Daoy (cell line): ENCODE measurements at places on chromosomes 11 and 22.

- DNase-seq = no peak
Measured at GRCh38 chr11:4441515-4441914, 7.6 kb upstream of the OR52K2 start.

DNA sequence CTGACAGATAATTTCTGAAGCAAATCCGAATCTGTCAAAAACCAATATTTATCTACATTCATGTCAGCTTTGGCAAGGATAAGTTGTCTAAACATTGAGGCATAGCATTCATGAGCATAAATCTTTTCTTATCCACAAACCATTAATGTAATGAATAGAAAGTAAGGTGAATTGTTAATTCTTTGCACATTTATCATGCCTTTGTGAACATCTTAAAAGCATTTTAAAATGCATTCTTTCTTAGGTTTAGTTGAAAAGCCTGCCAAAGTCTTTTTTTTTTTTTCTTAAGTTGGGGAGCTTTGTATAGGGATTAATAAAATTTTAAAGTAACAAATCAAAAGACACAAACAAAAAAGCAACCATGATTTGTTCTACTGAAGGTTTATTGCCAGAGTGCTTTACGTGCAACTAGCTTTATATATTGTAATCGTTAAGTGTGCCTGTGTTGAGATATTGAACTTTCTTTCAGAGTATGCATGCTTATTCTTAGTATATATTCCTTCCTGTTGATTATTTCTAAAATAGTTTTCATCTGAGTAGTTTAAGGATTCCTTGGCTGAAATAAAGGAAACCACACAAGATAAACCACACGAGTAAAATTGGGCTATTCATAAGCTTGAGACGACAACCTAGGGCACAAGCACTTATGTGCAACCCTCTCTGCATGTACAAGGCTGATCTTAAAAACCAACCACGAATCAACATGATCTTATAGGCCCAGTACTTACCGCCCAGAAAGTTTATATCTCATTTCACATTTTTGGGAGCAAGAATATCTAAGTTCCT lies 1110.9 kb upstream of the CNTN5 start:
- no peak for DNase-seq

DNA sequence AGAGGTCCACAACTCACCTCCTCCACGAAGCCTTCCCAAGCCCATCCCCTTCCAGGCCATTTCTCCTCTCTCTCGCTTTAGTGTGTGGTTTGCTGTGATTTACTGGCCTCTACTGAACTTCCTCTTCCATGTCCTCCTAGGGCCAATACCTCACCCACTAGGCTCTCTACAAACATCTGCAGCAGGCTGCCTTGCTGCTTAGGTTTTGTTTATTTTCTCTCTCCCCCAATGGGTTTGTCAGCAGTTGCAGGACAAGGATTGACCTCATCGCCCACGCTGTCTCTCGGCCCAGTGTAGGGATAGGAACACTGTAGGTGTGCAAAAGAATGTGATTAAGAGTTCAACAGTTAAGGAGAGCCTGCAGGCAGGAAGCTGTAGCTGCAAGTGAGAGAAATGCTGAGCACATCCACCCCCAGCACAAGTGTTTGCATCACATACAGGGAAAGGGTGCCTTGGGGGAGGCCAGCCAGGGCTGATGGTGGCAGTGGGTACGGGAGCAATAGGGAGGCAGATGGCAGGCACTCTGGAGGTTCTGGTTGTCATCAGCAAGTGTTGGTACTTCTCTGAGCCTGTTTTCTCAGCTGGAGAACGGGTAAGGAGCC lies 1.4 kb downstream of the PC start:
- peak; percentile 64 for DNase-seq

GRCh38 chr11:16394947-16395346 lies 38.6 kb upstream of the SOX6 start:
- no peak for DNase-seq

GRCh38 chr11:132263241-132263640 lies 892.8 kb downstream of the NTM start:
- DNase-seq = no peak

GRCh38 chr11:17002543-17002942 lies 11.7 kb downstream of the PLEKHA7 start:
- no peak for DNase-seq

- peak; percentile 99 for DNase-seq
Measured at GRCh38 chr11:66051766-66052663, at the start of gene SF3B2. Gene SF3B2 (plus strand): TSS chr11:66052364. CDS start chr11:66052385, 21 bp downstream.

GRCh38 chr11:100876815-100877520 lies 189.9 kb downstream of the ARHGAP42 start:
- DNase-seq = peak; percentile 82

DNA sequence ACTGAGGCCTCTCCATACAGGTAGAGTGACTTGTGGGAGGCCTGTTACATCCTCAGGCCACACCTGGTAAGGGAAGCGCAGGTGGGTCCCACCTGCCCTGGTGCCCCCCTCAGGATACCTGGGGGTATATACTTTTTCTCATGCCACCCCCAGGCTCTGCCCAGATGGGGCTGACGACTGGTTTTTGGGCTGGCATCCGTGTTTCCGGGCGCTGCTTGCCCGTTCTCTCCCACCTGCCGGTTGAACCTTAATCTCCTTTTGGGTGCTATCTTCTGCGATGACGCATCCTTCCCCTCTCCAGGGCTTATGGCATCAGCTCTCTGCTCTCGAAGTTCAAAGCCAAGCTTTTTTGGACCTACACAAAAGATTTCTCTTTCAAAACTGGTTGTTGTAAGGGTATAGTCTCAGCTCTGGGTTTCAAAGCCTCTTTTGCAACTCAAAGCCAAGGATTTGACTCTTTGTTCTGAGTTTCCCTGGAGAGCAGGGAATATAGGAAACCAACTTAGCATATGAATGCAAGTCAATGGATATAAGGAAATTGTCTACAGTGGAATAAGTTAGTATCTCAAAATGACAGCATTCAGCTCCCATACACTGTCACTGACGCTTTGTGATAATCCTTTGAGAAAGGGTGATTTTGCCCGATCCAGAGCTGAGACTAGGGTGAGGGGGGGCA lies 8.6 kb upstream of the LRRC10B start:
- DNase-seq = no peak

DNA sequence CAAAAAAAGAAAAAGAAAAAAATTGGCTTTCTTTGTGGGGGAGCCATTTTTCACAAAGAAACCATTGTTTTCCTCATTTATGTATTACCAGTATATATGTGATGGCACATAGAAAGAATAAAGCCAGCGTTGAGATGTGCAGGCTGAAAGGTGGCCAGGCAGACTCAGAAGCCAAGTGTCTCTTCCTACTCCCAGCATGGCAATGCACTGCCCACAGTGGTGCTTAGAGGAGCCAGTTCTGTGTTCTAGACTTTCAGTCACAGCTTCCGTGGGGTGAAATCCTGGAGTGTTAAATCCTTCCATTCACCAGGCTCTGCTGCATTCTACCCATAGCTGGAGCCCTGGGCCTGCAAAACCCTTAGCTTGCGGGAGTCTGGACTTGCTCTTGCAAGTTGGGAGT lies 18.9 kb downstream of the SNAP29 start:
- DNase-seq = no peak

- peak; percentile 80 for DNase-seq
Measured at GRCh38 chr11:112320668-112321067, 60.0 kb upstream of the PLET1 start.

DNA sequence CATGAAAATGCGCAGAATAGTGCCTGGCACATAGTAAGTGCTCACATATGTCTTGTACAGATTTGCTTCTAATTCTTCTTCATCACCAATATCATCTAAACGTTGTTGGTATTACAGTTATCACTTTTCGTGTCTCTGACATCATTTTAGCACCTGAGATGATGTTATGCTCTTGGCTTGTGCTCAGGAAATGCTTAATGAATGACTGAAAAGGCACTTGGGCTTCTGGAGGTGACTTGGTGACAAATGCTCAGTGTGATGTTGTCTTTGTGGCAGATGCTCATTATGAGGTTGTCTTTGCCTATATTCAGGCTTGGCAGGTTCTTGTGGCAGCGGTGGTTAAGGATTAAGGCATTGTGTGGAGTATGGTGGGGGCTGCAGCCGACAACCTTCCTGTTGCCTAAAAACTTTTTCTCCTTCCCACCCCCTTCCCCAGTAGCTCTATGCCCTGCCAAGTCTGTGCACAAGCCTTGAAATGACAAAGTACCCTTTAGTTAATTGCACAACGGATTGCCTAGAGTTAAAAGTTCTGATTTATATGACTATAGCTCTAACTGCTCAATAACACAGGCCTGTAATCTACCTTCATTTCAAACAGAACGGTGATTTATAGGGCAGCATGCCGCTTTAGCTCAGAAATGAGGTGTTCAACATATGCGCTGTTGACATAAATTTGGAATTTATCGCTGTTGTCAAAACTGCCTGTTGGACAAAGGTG lies 82.5 kb downstream of the ZBTB16 start:
- DNase-seq = no peak

DNA sequence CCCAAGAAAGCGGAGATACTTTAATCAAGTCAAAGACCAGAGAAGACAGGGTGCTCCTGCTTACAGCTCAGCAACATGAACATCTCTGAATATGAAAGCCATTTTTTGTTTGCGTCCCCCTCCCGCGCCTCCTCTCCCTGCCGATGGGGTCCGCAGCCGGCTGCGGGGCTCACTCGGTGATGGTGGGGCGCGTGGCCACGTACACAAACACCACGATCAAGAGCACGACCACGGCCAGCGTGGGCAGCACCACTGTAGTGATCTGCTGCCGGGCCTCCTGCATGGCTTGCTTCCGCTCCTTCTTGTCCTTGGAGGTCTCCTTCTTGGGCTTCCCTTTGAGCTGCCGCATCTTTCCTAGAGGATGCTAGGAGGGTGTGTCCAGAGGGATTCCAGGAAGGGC lies 64.3 kb downstream of the SMCO4 start:
- no peak for DNase-seq

GRCh38 chr11:117704395-117705100 lies 92.5 kb downstream of the DSCAML1 start:
- DNase-seq = peak; percentile 31

DNA sequence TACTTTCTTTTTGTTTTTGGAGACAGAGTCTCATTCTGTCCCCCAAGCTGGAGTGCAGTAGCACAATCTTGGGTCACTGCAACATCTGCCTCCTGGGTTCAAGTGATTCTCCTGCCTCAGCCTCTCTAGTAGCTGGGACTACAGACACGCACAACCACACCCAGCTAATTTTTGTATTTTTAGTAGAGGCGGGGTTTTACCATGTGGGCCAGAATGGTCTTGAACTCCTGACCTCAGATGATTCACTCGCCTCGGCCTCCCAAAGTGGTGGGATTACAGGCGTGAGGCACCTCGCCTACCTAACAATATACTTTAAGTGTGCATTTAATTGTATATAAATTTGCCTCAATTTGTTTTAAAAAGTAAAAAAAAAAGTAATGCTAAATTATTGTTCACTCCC lies 38.4 kb downstream of the GRK3 start:
- DNase-seq = peak; percentile 64

GRCh38 chr11:46363455-46364005 lies 16.3 kb downstream of the DGKZ start:
- DNase-seq = peak; percentile 77

DNA sequence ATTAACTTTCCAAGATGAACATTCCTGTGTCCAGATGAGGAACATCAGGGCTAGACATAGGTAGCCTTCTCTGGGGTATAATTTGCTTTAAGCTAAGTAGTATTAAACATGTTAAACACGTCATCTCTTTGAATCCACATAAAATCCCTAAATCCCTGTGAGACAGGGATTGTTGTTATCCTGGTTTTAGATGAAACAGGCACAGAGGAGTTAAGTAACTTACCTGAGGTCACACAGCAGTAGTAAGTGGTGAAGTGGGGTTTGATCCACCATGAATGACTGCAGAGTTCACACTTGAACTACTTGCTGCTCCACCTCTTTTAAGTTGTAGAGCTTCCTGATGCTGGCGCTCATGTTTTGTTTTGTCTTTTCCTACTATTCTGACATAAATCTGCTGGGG lies 82.6 kb upstream of the NNMT start:
- no peak for DNase-seq

DNA sequence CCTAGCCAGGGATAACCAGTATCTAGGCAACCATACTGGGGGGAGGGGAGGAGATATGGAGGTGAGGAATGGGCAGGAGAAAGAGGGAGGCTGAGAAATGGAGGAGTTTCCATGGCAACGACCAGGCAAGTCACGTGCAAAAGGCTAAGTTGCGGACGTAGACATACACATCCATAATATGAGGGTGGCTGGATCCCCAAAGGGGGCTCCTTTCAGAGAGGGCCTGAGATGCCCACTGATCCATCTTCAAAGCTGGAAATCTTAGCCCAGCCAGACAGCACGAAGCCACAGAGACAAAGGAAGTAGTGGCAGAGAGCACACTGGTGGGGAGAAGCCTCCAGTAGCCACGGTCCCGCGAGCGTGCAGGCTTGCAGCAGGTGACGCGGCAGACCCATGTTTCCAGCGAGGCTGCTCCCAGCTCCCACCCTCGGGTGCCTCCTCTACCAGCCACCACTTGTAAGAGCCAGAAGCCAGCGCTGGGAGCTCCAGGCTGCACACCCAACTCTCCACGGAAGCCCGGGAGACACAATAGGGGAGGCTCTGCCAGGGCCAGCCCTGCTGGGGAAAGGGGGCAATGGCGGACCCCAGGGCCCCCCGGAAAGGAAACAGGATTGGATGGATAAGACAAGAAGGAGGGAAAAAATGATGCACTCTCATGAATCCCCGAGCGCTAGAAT lies 938 bp downstream of the FXYD6 start:
- DNase-seq = no peak

- peak; percentile 60 for DNase-seq
Measured at GRCh38 chr11:27296497-27296896, 66.5 kb downstream of the CCDC34 start.

- no peak for DNase-seq
Measured at GRCh38 chr22:18021431-18021830, 2.9 kb downstream of the MICAL3 start.

GRCh38 chr22:31346255-31346732 lies at the start of gene PATZ1:
Gene PATZ1 (minus strand): TSS chr22:31346346. CDS start chr22:31345602, 744 bp downstream.
- DNase-seq = peak; percentile 82

DNA sequence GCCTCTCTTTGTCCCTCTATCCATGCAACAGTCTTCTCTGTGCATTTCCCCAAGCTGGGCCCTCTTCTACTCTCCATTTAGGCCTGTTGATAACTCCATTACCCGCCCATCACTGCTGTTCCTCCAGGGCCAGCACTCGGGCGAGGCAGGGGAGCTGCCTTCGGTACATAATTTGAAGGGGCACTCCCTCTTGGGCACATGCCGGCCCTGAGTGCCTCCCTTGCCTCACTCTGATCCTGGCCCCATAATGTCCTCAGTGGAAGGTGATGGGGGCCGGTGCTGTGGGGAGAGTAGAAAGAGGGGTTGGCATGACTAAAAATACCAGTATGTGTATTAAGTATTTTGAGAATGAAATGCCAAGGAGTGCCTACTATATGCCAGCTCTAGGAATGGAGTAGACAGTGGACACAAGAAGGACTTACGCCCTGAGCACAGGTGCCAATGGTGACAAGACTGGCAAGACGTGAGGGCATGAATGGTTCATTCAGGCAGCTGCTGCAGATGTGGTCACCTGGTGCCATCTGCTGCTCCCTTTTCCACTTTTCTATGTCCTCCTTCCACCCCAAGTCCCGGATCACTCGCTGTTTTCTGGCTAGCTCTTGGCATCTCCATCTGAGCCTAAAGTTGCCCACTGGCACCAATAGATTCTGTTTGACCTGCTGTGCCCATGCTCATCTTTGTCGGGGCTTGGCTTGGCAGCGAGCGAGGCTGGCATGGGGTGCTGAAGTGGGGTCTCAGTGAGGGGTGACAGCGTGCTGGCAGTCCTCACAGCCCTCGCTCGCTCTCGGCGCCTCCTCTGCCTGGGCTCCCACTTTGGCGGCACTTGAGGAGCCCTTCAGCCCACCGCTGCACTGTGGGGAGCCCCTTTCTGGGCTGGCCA lies 22.6 kb downstream of the TMEM218 start:
- DNase-seq = no peak

GRCh38 chr22:26033071-26033470 lies 136.2 kb upstream of the SEZ6L start:
- no peak for DNase-seq
